ENCODE measurements at places on chromosomes 16 and 17.

GRCh38 chr16:1133810-1134520 is 18.9 kb upstream of the CACNA1H start:
- no peak for DNase-seq

GRCh38 chr17:39777534-39778365 is 40.0 kb downstream of the GRB7 start:
- no peak for DNase-seq

DNA sequence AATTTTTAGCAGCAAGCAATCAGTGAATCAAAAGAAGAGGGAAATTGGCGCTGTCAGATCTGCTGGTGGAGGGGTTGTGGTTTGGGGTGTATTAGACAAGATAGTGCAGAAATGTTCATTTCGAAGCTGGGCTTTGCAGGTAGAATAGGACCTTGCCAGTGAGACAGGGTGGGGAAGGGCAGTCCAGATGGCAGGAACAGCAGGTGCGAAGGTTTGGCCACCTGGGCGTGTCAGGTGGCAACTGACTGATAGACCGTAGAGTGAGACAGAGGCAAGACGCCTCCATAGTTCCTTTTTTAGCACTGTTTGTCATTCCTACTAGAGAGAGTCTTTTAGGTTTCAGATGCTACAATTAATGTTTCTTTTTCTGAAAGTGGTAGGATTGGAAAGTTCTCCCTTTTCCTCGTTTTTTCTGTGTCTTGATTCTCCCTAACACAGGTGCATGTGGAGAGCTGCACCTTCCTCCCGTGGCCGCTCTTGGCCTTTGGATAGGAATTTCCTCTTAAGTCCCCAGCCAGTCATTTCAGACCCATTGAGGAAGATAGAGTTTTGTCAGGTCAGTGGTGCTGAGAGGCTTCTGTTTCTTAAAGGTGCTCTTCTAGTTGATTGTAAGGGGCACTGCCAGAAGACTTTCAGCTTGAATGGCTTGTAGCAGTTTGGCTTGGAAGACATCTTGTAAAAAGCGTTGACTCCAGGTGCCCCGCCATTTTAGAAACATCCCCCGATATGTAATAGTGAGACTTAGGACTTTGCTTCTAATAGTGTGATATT is 315.6 kb downstream of the SNX29 start:
- DNase-seq: no peak

DNA sequence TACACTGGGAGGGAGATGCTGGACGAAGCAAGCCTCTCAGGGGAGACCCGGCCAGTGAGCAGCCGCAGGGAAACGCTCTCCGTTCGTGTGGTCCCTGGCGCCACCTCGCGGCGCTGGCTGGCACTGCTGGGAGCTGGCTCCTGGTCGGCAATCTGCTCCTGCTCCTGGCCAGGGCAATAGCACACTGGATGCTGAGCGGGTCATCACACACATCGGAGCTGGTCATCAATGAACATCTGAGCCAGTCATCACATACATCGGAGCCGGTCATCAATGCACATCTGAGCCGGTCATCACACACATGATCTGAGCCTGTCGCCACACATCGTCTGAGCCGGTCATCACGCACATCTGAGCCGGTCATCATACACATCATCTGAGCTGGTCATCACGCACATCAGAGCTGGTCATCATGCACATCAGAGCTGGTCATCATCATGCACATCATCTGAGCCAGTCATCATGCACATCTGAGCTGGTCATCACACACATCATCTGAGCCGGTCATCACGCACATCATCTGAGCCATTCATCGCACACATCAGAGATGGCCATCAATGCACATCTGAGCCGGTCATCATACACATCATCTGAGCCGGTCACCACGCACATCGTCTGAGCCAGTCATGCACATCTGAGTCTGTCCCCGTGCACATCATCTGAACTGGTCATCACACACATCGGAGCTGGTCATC is 217.3 kb downstream of the RBFOX3 start:
- DNase-seq: peak; percentile 73

- DNase-seq: no peak
Observed at GRCh38 chr17:78557598-78558039, 19.6 kb downstream of the DNAH17 start.

DNA sequence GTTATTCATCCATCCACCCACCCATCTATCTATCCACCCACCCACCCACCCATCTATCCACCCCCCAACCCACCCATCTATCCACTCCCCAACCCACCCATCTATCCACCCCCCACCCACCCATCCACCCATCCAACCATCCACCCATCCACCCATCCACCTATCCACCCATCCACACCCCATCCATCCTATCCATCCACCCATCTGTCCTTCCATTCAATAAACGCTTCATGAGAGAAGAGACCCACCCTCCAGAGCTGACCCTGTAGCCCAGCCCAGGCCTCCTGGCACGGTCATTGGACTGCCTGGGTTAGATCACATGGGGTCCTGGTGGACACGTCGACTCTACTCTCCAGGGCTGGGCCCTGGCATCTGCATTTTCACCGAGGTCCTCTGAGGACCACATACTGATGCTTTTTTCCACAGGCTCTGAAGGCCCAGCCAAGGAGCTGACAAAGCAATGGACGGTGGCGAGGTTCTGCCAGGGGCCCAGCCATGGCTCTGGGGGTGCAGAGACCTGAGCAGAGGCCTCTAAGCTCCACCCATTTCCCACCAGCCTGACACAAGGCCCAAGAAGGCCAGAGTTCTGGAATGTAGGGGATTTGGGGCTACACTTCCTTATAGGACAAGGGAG is 41.3 kb upstream of the SLC38A10 start:
- DNase-seq: no peak
